ENCODE measurements at places on chromosomes 4 and X. TPM values are rescaled to one million over a fixed set of nuclear protein-coding genes. Genes with fewer than 3 reads are reported as not detected.

Gene TRIM60
- not detected for total RNA-seq

Gene GLRA3
- not detected for total RNA-seq

Gene CSAG3
- not detected for total RNA-seq

Gene P2RY10
- not detected for total RNA-seq

Gene RS1
- not detected for total RNA-seq
